ENCODE measurements at places on chromosomes 7 and 10.

DNA sequence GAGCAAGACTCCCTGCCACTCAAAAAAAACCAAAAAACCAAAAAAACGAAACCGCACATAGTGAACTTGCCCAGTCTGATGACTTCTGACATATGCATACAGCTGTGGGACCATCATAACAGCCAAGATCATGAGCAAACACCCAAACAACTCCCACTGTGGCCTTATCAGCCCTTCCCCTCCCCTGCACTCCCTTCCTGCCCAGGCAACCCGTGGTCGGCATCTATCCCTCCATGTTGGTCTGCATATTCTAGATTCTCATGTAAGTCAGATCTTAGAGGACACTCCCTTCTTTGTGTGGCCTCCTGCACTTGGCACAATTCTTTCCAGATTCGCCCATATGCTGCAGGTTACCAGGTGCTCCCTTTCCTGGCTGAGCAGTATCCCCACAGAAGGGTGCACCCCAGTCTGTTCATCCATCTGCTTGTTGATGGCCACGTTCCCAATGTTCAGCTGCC is 72.8 kb downstream of the GNA12 start:
- DNase-seq: no peak

DNA sequence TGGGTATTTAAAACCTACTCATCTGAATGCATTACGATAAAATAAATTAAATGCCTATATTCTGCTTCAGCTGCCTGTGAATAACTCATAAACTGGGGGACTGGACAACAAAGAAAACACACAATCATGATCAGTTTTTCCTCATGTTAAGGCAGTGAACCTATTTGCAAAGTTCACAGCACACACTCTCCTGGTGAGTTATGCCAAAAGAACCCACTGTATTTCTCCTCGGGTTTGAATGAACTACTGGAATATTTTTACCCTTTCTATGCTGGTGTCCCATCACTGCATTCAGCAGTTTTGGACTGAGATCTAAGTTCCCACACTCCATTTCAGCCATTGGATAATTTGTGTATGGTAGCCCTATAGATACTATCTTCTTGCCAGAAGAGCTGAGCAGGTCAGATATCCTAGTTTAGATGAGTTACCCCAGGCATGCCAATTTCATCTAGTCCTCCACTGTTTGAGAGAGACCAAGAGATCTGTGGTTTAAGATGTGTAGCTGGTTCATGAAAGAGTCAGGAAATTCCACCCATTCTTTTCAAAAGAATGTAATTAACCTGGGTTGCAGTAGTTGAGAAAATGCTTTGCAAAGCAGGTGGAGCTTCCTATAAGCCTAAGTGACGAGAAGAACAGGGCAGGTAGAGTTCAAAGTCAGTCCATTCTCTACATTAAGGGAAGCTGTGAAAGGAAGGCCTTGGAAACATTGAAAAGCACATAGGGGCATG is 101.7 kb downstream of the PLXDC2 start:
- no peak for DNase-seq

GRCh38 chr7:36190447-36191291 is 37.6 kb downstream of the EEPD1 start:
- no peak for DNase-seq

GRCh38 chr7:52465216-52465615 is 570.2 kb upstream of the POM121L12 start:
- DNase-seq: no peak

GRCh38 chr10:84607523-84607922 is 279.1 kb downstream of the CCSER2 start:
- no peak for DNase-seq

DNA sequence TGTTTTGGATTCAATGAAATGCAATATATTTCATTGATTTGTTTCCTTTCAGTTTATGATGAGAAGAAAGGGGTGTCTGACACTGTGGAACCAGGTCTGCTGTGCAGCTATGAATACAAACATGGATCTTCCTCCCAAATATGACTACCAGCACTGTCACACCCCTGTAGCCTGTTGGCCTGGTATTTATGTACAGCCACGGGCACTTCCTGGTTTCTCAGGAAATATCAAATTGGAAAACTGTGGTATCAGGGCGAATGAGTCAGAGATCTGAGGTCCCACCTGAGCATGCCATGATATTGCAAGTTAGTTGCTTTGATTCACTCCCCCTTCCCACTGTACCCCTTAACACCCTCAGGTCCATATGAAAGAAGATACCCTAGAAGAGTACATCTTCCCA is 87.8 kb downstream of the DNMBP start:
- DNase-seq: no peak

GRCh38 chr10:122530177-122530576 is 30.4 kb upstream of the DMBT1 start:
- no peak for DNase-seq

DNA sequence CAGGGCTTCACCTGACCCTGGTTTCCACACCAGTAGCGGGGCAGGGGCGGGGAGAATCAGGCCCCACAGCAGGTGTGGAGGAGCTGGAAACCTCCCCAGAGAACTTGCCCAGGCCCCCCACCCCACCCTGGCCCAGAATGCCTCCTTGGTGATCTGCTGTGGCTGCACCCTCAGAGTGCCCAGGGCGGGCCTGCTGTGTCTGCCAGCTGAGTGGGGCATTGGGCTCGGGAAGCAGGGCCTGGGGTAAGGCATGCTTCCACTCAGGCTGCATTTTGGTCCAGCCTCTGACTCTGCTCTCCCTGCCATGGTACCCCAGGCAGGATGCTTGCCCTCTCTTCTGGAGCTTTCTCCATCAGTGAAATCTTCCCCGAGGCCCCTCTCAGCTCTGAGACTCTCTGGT is 1.1 kb upstream of the CRHR2 start:
- no peak for DNase-seq

DNA sequence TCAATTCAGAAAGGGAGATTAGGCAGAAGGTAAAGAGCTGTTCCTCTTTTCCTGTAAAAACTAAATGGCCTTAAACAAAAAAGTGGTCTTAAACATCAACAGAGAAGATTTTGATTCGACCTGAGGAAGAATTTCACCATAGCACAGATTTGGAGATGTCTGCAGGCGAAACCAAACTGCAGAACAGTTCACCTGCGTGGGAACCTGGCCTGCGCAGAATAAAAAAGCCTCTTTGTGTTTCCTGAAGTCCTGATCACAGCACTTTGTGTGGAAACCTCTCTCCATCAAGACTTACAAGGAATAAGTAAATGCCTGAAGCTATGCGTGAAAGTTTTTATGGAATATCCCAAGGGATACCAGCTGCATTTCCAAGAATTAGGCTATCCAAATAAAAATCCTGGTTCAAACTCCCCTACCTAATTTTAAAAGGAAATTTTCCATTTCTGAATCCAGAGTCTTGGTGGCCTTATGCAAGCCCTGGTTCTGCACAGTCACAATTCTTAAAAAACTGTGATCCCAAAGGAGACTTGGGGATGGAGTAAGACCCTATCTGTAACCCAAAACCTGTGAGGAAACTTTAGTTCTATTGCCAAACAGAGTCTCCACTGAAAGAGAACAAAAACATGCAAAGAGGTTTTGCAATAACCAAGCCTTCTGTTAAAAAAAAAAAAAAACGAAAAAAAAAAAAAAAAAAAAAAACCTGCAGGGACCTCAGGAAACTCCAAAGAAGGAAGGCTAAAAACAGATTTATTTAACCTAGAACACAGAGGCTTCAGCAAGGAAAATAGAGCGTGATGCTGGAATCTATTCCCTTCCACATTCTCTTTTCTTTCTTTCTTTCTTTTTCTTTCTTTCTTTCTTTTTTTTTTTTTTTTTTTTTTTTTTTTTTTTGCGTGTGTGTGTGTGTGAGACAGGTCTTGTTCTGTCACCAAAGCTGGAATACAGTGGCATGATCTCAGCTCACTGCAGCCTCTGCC is 10.4 kb downstream of the CALML3 start:
- no peak for DNase-seq

GRCh38 chr10:29876008-29876555 is 183.3 kb downstream of the JCAD start:
- no peak for DNase-seq

DNA sequence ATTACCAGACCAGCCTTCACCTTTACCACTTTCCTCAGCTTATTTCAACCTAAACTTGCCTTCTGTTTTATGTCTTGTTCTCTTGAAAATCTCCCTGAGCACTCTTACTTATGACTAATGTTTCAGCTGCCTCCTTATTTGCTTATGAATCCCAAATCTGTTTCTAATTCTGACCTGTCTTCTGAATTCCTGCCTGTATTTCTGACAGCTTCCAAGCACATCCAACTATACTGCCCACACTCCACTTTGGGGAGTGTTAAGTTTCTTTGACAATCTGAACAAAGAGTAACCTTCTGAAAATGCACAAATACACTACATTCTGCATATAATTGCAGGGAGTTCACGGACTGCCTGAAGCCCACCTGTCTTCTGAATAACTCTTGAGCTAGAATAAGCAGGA is 48.7 kb downstream of the ARMC3 start:
- DNase-seq: no peak
